ENCODE measurements at places on chromosomes 5 and 9.

- no peak for DNase-seq
Measured at GRCh38 chr5:55540525-55540924, 5.8 kb upstream of the PLPP1 start.

GRCh38 chr9:114400219-114400618 lies 12.4 kb upstream of the AKNA start:
- no peak for DNase-seq

DNA sequence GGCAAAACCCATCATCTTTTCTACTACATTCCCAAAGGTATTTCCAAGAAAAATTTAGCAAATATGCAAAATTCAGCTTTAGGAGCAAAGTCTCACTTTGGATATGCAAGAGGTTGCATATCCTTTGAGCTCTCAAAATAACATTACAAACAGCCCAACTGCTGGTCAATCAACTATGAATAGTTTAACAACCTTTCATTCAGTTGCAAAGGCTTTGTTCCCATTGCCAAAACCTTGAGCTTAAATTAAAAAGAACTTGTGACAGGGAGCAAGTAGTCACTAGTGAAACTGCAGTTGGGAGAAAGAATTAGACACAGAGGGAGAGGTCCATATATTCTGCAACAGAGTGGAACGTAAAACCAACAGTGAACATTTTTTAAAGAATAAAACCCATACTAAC lies 8.8 kb downstream of the ZNF608 start:
- DNase-seq = no peak

DNA sequence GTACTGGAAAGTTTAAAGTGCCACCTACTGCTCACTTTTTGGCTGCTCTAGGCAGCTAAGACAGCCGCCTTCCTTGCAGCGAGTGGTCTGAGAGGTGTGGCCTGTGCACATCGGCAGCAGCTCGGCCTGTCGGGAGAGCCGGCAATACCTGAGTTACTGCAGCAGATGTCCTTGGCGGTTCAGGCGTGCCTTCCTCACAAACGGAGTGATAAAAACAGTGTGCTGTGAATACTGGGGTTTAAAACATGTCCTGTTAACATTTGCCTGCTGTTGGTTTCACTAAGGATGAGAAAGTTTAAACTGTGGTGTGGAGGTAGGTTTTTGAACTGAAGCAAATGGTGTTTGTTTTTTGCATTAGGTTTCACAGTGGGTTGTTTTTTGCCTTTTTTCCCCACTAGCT lies 12.9 kb downstream of the TRAF2 start:
- DNase-seq = no peak

DNA sequence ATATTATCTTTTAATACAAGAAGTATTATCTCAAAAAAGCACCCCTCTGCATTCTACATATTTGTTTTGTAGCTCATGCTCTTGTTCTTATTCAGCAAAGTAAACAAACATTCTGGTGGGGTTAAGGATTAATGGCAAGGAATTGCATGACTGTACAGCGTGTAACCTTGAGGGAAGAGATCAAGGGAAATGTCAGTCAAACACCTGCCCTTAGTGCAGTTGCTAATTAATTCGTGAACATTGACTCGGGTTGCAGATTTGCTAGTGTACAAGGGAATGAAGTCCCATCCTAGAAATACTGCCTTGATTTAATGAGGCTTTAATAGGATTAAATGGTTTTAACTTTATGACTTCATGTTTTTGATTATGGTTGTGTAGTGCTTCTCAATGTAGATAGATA lies 1758.1 kb downstream of the MAT2B start:
- no peak for DNase-seq

DNA sequence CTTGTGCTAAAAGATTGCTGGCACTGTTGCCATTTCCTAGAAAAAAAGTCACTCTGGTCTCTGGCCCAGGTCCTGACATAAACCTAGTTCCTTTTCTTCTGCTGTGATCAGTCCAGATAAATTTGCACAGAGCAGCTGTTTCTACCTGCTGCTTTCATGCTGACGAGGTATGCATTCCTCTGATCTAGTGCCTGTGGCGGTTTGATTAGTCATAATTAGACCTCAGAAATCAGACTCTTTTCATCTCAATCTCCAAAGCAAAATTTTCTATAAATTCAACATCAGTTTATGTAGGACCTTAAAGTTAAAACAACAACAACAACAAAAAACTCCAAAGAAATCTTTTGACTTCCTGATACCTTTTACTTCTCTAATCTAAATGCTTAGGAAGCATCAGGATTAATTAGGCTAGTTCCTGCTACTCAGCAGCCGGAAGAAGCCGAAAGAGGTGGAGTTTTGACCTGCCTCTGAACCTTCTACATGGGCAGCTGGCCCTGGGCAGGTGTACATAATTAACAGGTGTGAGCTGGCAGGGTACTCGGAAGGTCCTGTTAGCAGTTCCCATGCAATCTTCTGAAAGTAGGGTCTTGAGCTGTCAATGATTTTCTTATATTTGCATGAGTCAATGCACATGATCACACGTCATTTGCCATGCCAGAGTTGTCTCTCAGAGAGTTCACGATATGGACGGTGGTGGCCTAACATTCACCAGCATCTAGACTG lies 83.3 kb upstream of the CCDC112 start:
- DNase-seq = peak; percentile 71

GRCh38 chr5:58718269-58718978 lies 135.5 kb downstream of the RAB3C start:
- DNase-seq = no peak

DNA sequence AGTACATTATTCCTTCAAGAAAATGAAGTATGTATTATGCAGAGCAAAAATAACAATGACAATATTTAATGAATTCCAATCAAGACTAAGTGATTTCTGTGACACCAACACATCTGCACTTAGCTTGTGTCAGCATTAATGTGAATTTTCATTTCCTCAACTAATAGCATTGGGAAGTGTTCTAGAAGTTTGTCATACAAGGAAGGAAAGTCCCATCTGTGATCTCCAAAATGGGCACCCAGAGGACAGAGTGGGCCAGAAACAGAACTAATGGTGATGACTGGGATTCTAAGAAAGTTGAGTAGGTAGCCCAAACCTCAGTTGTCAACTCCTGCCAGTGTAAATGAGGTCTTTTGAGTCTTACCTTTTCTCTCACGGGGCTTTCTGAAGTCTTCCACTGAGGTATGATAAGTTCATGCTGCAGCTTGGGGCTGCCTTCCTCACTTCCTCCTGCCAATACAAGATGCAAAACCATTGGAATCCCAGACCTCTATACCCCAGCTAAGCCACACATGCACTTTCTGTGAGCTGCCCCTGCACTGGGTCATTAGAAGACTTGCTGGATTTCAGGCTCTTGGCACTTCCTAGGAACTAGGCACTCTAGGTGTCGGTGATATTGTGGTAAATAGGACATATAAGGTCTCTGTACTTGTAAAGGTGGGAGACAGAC lies 4.9 kb downstream of the ADAM19 start:
- no peak for DNase-seq

DNA sequence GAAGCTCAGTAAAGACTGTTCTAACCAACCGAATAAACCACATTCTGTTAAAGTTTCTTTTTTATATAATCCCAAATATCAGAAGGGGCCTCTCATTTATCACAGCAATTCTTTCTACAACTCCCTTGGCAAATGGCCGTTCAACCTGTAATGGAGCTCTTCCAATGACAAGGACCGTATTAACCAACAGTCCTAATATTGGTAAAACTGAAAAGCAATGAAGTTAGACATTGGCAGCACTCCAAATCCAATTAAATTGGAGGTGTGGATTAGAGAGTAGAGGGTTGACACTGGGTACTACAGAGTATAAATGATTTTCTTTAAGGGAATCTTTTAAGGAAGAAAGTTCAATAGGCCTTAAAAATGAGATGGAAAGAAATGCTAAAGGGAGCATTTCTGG lies 842 bp downstream of the TMED7 start:
- DNase-seq = peak; percentile 4

GRCh38 chr5:122788371-122788770 lies 13.5 kb downstream of the SNX2 start:
- no peak for DNase-seq

GRCh38 chr5:17412760-17413671 lies 85.0 kb upstream of the TAF11L2 start:
- DNase-seq = peak; percentile 16

GRCh38 chr9:19598722-19599121 lies 189.9 kb downstream of the ACER2 start:
- no peak for DNase-seq
